Stimulated activated CD8-positive, alpha-beta memory T cell treated with anti-CD3 and anti-CD28 coated beads, Interleukin-15, amount 100 ng/mL, for 1 hour (primary cell): ENCODE measurements at places on chromosomes 7 and 10.

DNA sequence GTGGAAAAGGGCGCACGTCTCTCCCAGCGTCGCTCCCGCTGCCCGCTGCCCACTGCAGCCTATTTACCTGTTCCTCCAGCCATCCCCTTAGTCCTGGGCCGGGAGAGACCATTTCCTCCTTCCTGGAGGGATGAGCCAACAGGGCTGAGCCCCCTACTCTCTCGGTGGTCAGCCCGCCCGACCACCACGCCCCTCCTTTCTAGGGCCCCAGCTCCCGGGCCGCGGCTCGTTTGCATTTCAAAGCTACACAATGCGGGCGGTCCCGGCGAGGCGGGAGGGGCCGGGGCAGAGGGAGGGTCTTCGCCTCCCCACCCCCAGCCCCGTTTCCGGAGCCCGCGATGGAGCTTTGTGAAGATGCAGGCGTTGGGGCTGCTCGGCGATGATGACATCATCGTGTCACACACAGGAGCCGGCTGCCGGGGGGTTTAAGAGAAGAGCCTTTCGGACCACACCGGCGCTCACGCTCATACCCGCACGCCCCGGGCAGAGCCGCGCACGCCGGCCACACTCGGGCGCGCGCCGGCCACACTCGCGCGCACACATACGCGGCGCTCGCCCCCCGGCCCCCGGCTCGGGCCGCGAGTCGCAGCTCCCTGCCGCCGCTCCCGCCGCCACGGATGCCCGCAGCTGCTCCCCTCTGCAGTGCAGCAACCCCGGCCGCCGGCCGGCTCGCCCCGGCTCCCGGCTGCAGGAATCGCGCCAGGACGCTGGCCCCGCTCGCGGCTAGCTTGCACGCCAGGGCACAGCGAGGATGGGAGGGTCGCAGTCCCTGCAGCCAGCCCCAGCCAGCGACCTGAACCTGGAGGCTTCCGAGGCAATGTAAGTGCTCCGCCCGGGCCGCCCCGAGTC is 107.7 kb upstream of the BTBD16 start:
- DNase-seq = no peak

DNA sequence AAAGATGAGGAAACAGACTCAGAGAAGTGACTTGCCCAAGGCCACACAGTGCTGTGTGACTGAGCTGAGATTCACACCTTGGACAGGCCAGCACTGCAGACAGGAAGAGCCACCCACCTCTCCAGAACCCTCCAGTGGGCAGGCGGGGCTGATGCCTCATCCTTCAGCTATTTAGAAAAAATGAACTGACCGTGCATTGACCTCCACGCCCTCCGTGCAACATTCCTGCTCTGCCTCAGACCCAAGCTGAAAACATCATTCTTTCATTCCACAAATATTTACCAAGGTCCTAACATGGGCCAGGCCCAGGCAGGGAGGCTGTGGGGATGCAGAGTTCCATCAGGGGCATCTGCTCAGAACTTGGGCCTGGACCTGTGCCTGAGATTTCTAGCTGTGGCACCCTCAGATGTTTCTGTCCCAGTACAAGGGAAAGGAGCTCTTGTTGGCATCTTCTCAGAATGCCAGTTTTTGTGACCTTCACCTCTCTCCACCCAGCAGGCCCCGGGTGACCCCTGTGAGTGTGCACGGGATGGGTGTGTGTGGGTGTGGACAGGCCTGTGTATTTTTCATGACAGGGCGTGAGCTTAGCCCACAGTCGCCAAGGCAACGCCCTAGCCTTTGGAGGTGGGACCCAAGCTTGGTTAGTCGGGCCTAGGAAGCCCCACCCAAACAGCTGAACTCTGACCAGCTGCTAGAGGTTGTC is 6.5 kb downstream of the VSIR start:
- DNase-seq = no peak

- DNase-seq = no peak
These were observed 13.3 kb upstream of the RPA3 start for GRCh38 chr7:7731732-7732131.

GRCh38 chr10:99331207-99331803 is 2.1 kb downstream of the CNNM1 start:
- no peak for DNase-seq

GRCh38 chr7:143002898-143003297 is 24.0 kb downstream of the OR9A2 start:
- DNase-seq = no peak

DNA sequence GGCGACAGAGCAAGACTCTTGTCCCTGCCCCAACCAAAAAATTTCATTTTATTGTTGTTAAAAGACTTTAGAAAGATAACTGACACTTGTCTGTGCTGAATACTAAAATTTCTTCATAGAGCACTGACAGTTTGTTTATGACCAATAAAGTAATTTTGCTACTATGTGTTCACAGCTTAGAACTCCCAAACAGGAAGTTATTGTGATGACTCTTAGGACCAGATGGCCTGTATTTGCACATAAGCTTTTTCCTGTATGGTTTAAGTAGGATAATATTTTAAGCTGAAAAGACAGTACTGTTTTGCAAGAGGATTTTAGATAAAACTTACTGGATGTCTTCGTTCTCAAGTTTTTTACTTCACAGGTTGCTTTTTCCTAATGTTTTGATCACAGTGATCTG is 80.7 kb downstream of the MMRN2 start:
- no peak for DNase-seq

DNA sequence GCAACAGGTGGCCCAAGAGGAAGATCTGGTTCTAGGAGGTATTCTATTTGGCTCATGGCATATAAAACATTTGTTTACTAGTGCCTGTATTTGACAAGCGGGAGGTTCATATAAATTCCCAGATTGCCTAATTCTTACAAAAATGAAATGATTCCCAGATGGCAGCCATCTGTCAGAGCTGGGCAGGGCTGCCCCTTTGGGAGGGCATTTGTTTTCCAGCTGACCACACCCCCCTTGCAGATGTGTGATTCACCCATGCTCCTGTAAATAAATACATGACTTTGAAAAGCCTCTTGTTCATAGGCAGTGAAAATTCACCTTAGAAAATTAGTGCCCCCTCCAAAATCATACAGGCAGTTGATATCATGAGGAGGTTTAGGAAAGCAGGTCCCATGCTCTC is 8.6 kb downstream of the VWC2 start:
- DNase-seq = no peak

GRCh38 chr10:82267465-82267864 is 392.5 kb downstream of the NRG3 start:
- DNase-seq = no peak

DNA sequence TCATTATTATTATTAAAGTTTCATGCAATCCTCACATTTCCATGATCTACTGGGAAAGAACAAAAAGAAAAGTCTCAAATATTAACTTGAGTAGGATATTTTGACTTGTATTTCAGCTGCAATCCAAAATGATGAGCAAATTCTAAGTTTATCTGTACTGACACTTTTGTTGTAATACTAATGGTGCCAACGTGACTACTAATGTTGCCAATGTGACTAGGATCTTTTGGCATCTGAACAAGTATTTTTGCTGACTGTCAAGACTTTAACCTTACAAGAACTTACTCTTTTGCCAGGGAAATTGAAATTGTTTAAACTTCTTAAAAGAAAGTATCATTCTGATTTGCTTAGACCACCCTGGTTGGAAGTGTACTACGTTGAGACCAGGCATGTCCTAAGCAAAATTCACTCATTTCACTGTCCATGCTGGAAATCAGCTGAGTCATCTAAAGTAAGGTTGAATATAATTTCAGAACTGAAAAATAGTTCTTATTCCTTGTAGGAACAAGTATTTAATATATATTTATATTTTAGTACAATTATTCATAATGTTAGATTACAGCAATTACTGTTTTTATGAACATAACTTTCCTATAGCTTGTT is 78.5 kb upstream of the LYZL1 start:
- no peak for DNase-seq

DNA sequence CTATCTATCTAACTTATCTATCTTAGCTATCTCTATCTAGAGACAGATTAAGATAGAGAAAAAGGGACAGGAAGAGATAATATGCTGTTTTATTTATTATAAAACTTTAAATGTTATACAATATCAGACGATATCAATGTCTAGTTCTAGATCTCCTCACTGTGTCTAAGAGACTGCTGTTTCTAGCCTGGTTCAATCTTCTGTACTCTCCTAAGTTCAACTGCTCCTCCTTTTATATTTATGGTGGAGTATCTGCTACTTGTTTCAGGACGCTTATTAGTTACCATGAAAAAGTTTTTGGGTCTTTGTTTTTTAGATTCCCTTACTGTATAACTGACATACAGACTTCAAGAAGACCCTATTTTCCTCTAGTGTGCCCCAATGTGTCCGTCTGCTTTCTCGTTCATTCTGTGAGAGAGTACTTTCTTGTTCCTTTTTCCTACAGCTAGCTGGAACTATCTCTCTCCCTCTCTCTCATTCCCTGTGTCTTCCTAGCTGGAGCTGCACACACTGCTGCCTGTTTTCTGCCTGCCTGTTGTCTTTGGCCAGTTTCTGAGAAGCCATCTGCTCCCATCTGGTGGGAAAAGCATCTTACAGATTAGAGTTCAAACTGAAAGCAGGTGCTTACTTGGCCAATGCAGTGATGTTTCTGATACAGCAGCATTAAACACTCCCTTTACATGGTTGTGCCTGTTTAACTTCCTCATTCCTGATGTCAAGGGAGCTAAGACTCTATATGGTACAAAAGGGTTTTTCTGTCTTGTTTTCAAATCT is 49.4 kb upstream of the ARL4A start:
- no peak for DNase-seq

GRCh38 chr10:60141896-60142559 is 235.7 kb upstream of the CCDC6 start:
- DNase-seq = no peak

GRCh38 chr7:150754951-150755350 is 17.7 kb downstream of the GIMAP5 start:
- DNase-seq = no peak

DNA sequence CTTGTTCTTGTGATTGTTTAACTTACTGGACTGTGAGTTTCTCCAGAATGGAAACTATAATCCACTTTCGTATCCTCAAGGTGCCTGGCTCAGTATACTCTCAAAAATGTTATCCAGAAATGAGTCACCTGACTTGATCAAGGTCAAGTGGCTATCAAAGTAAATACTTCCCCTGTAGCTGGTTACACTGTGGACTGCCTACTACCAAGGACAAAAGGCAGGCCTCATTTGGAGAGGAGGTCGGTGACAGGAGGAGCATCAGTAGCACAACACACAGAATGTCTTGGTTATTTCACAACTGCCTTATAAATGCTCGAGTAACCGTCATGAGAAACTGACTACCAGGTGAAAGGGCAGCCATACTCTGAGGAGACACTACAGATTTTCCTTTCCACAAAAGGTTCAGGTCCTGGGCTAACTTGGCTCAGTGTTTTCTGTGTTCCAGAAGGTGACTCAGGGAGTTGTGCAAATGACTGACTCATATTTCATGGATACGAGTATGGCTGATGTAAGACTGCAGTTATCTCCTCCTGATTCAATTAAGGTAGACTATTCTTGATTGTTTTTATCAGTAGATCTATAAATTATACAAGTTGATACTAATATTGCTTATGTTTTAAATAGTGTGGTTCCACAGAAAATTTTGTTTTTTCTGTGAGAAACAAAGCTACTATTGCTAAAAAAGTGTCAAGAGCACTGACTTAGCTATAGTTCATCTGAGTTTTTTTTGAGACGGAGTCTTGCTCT is 4.2 kb upstream of the CCNY start:
- DNase-seq = no peak

DNA sequence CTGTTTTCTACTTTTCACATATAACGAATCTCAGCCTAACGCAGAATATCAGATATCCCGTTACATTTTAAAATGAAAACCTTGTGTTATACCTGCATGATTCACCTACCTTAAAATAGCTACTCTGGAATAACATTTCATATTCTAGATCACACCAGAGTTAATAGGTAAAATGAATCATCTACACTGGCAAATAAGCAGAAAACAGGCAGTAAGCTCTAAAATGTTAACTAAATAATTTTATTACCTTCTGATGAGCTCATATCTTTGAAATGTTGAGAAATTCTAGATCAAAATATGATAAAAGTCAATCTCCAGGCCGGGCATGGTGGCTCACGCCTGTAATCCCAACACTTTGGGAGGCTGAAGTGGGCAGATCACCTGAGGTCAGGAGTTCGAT is 71.3 kb downstream of the CPEB3 start:
- no peak for DNase-seq

DNA sequence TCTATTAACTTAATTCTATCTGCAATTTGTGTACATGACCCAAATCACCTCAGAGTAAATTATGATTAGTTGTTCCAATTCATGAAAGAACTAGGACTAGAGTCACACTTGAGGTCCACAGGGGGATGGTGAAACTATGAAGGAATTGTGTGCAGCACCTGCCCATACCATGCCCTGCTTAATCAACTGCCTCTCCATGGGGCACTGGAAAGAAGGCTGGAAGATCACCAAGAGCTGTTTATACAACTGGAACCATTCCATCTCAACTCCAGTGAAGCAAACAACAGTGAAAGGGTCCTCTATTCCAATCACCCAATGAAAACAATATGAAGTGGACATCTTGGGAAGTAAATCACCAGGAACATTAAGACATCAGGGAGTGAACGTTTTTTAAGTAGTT is 98.7 kb upstream of the SEMA3D start:
- DNase-seq = no peak

DNA sequence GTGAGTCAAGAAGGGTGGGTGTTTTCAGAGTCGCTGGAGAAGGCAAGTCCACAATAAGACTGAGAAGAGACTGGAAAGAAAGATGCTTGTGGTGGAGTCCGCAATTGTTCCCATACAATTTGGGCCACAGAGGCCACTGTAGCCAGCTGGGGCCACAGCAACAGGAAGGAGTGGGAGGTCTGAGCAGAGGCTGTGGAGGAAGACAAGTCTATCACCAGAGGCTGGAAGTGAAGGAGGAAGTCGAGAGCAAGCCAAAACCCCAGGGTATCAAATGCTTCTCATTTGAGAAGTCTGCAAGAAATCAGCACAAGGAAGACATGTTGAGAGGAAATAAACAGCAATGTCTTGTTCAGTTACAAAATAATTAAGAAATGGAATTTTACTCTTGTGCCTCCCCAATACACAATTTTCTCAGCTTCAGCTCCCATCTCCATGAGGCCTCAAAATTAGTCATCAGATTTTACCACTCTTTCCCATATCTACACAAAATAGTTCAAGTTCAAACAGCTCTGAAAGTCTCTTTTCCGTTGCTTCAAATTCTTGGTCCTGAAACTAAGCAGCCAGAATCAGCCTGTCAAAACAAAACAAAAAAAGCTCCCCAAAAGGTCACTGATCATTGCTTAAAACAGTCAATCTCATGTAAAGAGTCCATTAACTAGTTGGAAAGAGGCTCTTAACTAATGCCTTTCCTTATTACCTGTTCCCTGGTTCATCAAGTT is 31.6 kb downstream of the SLC16A12 start:
- DNase-seq = no peak
